Mucosa of descending colon (tissue), 3 donors: ENCODE measurements at places on chromosomes 1 and 21. TPM values are rescaled to one million over a fixed set of nuclear protein-coding genes. Genes with fewer than 3 reads are reported as not detected.

Gene HES2
- 22.4 TPM for total RNA-seq

Gene TMPRSS3
- total RNA-seq: 0.72 TPM

Gene CLDN17
- total RNA-seq: not detected

Gene ZSCAN20
- total RNA-seq: 8.8 TPM

Gene DIO1
- total RNA-seq: not detected
